ENCODE measurements at places on chromosomes 7 and 10.

GRCh38 chr10:29041616-29042015 lies 247.3 kb upstream of the LYZL1 start:
- no peak for DNase-seq

- no peak for DNase-seq
Observed at GRCh38 chr10:69317626-69318105, 39.4 kb downstream of the HK1 start.

DNA sequence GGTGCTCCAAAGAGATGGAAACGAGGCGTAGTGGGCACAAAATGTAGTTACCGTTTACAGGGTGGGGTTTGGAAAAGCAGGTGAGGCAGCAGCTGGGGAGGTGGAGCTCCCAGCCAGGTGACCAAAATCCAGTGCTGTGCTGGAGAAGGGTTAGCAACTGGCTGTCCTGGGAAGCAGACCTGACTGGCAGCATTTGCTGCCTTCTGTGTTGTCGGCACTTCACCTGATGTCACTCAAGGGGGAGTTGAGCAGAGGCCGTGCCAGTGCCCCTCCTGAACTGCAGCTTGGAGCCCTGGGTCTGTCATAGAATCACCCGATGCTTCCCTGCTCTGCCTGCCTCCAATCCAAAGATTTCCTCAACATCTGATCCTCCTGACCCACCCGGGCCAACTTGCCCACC lies 12.8 kb downstream of the GCK start:
- DNase-seq = no peak

GRCh38 chr7:70193514-70193913 lies 595.2 kb downstream of the AUTS2 start:
- no peak for DNase-seq

GRCh38 chr7:112484671-112485167 lies 3.9 kb downstream of the LSMEM1 start:
- DNase-seq = no peak

GRCh38 chr10:6168084-6168483 lies 34.6 kb upstream of the PFKFB3 start:
- no peak for DNase-seq

DNA sequence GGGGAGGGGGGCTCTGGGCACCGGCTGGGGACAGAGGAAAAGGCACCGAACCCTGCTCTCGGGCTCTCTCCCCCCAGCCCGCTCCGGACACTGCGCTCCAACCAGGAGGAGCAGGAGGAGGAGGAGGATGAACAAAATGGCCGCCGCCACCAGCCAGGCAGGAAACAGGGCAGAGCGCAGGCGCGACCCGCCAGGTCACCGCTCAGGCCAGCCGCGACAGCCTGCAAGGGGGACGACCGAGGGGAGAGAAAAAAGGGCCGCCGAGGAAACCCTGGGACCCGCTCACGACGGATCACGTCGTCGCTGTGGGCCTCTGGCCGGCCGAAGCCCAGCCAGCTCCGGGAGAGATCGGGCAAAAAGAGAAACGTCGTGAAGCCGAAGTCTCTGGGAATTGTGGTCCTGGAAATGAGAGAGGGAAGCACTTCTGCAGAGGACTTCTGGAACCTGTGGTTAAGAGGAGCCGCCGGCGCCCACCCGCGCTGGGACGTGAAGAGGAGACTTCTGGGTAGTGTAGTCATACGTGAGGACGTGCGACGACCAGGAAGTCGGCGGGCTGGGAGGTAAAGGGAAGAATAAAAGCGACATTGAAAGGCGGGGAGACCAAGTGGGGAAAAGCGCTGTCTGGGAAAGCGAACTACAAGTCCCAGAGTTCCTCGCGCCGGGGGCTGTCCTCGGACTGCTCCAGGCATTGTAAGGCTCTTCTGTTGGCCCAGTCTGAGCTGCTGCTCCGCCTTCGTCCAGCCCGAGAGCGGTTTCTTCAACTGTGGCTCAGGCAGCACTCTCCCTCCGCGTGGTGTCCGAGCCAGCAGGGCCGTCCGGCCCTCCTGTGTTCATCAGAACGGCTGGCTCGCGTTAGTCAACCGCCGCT lies at the start of gene TIAL1:
Gene TIAL1 (minus strand): TSS at position 428 of the 868 bp plus-strand sequence. CDS start 499 bp downstream, outside the sequence.
- peak; percentile 92 for DNase-seq

DNA sequence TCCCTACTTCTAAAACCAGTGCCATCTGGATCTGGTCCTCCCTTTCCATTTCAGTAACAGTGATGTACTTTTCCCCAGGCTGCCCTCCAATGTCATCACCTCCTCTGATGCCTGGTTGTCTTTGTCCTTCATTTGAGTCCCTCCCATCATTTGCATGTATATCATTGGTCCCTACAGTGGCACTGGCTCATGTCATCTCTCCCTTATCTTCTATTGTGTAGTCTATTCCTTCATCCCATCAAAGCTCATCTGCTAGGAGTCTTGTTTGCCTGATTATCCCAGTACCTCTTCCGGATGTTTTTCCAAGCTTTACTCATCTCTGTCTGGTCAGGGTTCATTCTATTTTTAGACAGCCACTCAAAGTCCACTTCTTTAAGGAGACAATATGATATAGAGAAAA lies 292.9 kb upstream of the BMPER start:
- no peak for DNase-seq

DNA sequence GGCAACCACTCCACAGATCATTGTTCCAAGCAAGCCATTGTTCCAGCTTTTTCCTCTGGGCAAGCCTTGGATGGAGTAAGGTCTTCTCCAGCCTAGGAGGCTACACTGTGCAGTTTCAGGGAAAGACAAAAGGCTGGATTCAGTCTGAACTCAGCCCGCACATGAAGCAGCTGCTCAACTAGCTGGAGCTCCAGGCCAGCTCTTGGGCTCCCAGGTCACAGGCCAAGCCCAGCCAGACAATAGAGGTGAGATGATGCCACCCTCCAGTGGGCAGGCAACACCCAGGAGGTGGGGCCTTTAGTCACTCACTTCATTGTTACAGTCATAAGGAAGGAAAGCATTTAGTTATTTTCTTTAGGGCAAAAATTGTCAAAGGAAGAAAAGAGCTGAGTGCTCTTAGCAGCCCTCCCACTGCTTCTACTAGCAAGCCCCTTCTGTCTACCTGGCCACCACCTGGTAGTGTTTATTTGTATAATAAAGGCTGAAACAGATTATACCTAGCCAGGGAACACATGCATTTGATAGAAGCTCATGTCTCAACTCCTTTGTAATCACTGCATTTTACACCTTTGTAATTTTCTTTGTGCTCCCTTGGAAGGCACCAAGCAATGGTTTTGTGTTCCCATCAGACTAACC lies 253.4 kb downstream of the WDR11 start:
- DNase-seq = no peak

- DNase-seq = no peak
Observed at GRCh38 chr10:75283078-75283670, 47.4 kb upstream of the COMTD1 start.

DNA sequence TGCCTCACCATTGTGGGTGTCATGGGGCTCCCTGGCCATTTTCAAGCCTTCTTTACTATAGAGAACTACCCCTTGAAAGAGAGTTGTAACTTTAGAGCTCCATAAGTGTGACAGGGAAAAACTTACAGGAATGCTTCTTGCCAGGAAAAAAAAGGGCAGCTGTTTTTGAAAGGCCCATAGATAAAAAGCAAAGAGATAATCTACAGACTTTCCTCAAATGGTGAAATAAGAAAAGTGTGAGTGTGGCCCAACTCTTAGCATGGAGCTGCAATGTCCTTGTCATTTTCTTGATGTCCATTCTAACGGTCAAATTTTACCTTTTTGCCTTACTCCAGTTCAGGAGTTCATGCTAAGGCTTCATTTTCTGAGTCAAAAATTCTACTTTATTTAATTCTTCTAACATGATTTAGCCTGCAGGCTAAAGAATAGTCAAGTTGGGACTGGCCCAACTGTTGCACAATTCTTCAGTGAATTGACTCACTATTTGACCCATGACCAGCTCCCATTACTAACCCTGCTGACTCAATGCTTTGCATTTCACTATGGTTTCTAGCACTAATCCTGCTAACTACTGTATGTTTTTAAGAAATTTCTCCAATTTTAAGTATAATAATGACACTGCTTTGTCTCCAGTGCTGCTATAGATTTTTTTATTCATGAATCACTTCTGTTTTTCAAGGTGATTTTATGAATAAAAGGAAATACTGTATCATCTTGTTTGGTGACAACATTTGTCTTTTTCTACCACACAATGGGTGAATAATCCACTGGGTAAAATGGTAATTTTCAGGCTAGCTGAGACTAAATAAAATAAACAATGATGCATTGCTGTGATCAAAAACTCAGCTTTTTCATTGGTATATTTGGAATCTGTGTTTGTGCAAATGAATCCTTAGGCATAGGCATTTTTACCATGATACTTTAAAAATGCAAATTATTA lies 41.4 kb upstream of the SGCE start:
- DNase-seq = no peak

DNA sequence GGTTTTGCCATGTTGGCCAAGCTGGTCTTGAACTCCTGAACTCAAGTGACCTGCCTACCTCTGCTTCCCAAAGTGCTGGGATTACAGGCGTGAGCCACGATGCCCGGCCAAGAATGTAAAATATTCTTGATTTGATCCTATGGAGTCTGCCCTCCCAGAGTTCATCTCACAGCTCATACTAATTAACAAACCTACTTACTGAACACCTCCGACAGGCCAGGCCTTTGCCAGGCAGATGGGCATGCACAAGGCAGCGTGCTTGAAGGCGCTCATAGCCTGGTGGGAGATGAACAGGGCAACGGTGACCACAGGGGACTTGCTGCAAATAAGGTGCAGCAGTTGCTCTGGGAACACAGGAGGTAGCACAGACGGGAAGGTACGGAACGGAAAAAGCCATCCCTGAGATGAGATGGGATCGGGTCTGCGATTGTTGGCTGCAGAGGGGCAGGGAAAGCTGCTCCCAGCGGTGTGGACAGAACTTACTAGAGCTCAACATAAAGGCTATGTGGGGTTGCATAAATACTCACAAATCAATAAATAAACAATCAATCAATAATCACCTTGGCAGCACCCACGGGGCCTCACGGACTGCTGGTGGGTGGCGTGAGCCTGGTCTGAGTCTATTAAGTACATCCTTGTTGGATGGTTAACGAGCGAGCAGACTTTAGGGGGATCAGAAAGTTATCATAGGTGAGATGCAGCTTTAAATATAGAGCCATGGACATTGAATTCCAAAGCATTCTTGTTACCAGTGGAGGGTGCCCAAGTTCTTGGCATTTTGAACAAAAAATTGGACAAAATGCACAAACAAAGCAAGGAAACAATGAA lies 4.7 kb downstream of the ACBD7 start:
- DNase-seq = no peak

DNA sequence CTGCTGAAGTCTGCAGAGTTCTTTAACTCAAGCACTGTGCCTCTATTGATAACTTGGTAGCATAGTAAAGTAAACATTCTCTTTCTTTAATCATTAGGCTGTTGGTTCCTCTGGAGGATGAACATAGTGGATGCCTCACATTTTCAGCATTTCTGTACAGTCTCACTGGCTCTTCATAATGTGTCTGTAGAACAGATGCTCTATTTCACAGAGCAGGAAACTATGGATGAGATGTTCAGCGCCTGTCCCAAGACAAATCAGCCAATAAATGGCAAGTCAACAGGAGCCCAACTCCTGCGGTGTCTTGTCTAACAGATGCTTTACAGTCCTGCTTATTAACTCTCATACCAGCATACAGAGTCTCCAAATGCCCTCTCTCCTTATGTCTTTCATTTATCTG lies 36.5 kb downstream of the NRBF2 start:
- no peak for DNase-seq

- no peak for DNase-seq
Observed at GRCh38 chr7:93171606-93172226, 23.5 kb upstream of the SAMD9L start.

DNA sequence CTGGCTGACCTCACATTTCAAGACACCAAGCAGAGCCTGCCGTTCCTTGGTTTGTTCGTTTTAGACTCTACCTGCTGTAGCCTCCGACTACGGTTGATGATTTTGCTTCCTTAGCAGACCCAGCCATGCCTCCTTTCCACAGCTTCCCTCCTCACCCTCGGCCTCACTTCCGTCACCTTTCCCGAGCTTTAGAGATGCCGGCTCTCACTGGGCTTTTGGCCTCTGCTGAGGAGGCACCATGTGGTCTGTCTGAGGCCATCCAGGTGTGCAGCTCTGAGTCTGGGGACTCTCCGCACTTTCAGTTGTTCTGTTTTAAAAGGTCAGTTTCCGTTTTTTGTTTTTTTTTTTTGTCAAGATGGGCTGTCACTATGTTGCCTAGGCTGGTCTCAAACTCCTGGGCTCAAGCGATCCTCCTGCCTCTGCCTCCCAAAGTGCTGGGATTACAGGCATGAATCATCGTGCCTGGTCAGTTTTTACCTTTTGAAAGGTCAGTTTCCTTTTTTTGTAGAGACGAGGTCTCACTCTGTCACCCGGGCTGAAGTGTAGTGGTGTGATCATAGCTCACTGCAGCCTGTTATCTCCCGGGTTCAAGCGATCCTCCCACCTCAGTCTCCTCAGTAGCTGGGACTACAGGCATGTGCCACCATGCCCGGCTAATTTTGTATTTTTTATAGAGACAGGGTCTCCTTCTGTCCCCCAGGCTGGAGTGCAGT lies 11.7 kb downstream of the ORAI2 start:
- DNase-seq = no peak

GRCh38 chr10:97676770-97677581 lies 10.1 kb downstream of the AVPI1 start:
- no peak for DNase-seq

DNA sequence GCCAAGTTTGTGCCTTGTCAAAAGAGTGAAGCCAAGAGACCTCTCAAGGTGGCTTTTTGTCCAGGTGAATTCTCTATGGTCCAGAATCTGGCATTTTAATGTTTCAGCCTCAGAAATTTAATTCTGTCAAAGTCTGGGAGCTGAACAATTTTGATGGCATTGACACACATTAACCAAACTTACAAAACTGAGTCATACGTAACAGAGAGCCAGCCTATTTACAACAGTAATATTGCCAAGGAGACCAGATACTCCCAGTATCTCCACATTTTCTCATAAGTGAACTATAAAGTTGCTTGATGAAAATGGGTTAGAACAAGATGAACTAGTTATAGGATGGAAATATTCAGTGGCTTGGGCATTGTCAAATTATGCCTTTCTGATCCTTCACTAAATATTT lies 43.8 kb downstream of the PDE6C start:
- no peak for DNase-seq

DNA sequence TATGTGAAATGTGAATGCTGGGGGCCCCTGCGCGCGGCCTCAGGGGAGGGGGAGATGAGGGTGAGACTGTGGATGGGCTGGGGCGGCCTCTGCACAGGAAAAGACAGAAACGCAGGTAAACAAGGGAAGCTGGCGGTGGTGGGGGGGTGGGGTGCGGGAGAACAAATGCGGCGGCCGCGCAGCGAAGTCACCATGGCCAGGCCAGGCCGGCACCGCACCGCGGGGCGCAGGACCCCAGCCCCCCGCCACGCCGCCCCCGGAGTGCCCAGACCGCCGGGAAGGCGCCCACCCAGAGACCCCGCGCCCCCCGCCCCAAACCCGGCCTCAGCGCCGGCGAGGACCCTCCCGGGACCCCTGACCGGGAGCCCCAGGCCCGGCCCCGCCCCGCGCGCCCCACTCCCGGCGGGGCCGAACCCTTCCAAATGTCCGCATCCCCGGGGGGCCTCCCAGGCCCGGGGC lies 14.5 kb upstream of the DNAAF5 start:
- DNase-seq = no peak

GRCh38 chr7:34059136-34059828 lies 153.9 kb downstream of the BMPER start:
- DNase-seq = no peak

Data from cortex of kidney (tissue), 1 donor.